ENCODE measurements at places on chromosomes 6 and 20.

DNA sequence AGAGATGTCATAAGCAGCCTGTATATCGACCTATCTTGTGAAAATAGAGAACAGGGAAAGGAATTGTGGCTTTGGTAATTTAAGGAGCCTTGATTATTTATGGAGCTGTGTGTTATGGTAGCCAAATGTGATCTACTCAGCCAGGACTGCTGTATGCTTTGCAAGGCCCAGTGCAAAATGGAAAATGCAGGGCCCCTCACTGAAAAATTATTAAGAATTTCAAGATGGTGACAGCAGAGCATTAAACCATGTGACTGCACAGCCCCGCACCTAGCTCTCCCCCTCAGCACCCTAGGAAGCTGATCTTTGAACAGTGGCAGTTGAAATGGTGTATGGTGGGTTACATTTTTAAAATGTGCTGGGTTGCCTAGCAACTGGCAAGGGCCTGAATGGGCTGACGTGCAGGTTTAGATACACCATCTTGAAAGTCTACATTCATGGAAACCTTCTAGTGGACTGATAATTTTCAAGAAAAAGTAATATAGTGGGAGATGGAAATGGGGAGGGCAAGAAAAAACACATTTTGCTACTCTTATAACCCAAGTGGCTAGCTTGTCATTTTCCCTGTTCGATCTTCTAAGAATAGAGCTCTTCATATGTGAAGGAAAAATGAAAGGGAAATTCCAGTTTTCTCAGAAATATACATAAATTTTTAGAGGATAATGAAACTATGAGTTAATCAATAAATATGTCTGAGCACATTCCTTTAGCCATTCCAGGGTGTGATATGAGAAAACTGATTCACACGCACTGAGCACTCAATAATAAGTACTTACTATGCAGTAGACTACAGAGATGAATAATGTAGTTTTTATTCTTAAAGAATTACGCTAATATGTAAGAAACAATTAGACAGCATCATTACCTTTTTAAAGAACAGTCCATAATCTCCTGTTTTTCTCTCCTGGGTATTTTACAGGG lies 208.0 kb downstream of the ARHGAP18 start:
- DNase-seq = no peak

GRCh38 chr6:12245763-12246718 lies 44.1 kb upstream of the EDN1 start:
- no peak for DNase-seq

- no peak for DNase-seq
Measured at GRCh38 chr20:21147593-21147992, 21.7 kb downstream of the KIZ start.

- DNase-seq = no peak
Measured at GRCh38 chr20:48673507-48673906, 154.3 kb downstream of the PREX1 start.

DNA sequence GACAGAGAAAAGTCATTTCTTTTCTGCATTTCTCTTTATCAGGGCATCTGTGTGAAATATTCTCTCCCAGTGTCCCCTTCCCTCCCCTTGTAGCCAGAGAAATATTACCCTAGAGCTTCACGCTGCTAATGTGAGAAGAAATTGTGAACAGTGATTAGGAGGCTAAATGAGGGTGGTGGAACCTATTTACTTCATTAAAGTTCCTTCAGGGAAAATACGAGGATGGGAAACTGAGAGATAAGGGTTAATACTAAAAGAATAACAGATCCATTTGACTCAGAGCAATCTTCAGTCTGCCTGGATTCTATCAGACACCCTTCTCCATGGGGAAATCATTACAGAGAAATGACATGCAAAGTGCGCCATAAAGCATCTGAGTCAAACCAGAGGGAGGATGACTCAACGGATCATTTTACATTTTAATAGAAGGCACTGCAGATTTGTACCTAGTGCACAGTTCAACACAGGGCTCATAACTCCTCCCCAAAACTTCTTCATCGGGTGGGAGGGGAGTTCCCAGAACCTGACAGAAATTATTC lies 131.3 kb downstream of the GJA10 start:
- no peak for DNase-seq

GRCh38 chr6:12666886-12667285 lies 49.7 kb upstream of the PHACTR1 start:
- no peak for DNase-seq

GRCh38 chr6:166441325-166442078 lies 58.8 kb upstream of the MPC1 start:
- DNase-seq = no peak

GRCh38 chr6:136317021-136317694 lies 27.5 kb upstream of the BCLAF1 start:
- DNase-seq = peak; percentile 60

DNA sequence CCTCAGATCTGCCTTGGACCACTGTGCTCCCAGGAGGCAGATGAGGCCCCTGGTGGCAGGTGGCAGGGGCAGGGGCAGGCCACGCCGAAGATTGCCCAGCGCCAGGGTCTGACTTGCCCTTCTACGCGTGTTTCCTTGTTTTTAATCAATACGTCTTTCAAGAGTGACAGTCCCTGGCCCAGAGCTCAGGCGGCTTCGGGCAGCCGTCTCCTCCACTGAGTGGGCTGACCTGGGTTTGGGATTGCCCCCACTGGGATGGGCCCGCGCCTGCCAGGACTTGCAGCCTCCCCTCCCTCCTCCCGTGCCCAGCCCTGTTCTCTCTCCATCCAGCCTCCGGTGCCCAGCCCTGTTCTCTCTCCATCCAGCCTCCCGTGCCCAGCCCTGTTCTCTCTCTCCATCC lies 21.2 kb downstream of the FRMD1 start:
- no peak for DNase-seq

DNA sequence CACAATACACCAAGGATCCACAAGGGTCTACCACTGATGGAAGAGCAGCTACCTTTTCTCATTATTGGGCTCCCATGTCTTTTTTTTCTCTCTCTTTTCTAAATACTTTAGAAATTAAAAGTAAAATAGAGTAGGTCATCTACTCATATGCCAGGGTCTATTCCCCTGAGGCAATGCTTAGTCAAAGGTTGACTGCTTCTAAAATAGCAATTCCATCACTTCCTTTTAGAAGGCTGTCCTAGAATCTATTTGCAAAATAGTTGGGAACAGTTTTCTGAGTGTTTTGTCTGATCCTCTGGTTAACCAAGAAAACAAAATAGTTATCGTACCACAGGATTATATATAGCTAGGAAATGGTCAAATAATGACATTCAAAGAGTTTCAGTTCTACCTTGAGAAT lies 174.1 kb downstream of the COL21A1 start:
- DNase-seq = no peak

DNA sequence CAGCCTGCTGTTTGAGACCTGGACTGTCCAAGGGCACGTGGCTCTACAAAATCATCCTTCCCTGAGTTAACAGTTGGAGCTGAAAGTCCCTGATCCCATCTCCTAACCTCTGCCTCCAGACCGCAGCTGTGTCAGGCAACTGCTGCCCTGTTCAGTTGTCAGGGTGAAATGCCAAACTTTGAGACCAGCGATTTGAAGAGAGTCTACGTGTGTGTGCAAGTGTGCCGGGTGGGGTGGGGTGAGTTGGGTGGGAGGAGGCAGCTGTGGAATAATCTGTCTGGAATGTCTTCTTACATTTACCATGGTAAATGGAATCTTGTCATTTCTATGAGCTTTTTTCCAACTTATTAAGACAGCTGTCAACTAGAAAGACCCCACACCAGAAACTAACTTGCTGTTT lies 81.0 kb upstream of the FAM8A1 start:
- no peak for DNase-seq

GRCh38 chr6:80792151-80792550 lies 685.7 kb downstream of the BCKDHB start:
- DNase-seq = no peak

DNA sequence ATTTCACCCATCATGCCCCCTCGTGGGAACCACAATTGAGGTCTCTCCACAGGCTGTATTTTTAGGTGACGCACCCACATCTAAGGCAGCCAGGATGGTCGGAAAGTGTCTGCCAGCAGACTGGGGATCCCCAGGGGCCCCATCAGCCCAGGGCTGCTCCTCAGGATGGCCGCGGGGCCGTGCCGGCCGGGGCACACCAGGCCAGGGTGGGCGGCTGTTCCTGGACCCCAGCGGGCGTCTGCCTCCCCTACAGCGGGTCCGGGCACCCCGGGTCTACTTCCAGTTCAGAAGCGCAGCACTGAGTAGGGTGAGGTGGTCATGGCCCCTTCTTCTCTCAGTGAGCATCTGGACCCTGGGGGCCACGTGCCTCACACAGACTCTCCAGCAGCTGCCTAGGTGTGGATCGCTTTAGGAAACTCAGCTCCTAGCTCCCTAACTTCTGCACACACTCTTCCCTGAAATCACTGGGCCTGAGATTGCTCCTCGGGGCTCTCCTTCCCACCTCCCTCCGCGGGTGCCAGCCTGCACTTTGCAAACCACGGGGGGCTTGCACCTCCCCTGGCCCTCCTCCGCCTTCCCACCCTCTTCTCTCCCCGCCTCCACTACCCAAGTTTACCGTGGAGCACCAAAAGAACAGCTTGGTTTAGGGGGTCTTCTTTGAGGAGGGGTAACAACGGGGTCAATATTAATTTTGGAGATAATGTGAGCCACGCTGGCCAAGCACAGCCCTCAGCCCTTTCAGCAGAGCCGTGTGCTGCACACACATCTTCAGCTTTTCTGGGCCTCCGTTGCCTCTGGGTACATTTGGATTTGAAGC lies 14.2 kb upstream of the FOXC1 start:
- DNase-seq = no peak

DNA sequence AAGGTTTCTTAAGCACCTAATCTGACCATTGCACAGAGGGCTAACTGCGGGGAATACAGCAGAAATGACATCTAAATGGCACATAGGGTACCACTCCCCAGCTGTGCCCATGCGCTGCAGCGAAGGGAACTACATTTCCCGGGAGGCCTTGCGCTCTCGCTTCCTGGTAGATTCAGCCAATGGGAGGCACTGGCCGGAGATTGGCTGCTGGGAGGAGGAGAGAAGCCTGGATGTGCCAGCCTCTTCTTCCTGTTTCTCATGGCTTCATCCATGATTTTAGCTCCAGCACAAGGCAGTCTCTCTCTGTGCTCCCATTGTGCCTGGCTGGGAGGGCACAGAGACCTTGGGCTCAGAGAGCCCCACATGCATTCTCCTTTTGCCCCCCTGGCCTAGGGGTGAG lies 101.7 kb upstream of the FOXA2 start:
- DNase-seq = no peak

DNA sequence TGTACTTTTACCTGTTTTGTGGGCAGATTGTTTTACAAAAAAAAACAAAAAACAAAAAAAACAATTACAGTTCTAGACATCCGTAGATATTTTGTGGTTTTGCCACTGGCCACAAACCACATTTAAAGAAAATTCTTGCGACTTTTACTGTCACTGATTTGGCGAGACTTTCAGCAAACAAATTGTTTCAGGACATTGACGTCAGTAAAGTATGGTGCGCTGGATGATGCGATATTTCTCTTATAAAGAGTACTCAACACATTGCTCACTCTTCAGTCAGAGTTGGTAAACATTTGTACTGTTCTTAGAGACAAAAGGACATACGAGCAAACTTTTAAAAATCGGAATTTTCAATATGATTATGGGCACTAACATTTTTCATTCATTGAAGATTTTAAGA lies 229.8 kb downstream of the HAO1 start:
- DNase-seq = no peak

DNA sequence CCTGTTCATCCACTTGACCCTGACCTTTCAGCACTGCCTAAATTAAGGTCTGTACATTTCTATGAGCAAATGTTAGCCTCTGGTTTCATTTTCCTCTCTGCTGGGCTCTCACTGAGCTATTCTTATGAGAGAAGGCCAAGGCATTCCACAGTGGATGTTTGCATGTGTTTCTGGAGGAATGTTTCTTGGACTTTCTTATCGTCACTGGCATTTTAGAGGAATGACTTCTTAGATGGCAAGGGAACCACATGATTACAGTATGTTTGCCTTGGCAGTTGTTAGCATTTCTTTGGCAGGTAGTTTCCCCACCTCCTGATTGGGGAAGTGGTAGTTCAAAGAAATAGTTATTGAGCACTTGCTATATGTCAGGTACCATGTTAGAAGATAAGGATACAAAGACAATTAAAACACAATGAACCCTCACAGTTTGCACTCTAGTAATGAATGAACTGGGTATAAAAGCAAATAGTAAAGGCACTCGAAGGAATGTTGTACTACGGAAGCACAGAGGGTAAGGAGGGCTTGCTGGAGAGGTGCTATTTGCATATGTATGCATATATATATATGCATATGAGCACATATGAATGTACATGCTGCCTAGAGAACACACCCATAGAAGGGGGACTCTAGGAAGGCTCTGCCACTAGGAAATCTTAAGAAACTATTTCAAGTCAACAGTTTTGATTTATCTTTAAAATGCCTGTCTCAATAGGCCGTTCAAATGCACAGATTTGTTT lies 307.4 kb downstream of the EYA4 start:
- DNase-seq = no peak

- no peak for DNase-seq
Measured at GRCh38 chr6:128725271-128726233, 157.4 kb upstream of the LAMA2 start.

- no peak for DNase-seq
Measured at GRCh38 chr6:120186080-120186479, 836.5 kb upstream of the MAN1A1 start.

DNA sequence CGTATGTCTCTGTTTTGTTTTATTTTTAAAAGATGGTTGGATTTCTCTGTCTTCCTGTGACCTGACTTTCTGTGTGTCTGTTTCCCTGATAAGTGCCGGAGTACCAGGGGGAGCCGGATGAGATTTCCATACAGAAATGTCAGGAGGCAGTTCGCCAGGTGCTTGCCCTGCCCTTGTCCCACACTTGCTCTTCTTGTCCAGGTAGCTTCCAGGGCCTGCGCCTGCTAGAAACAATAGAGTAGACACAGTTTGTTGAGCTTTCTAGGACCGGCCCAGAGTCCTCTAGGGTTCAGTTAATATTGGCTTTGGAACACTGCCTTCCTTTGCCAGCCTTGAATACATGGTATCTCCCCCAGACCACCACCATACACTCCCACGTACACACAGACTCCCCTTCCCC lies 3.9 kb downstream of the ITPA start:
- DNase-seq = no peak

- DNase-seq = no peak
Measured at GRCh38 chr6:158047127-158047518, 65.5 kb downstream of the SYNJ2 start.

GRCh38 chr20:346640-347316 lies at the start of gene NRSN2:
NRSN2 (plus strand) TSS chr20:347111; CDS start chr20:349644, 2,533 bp downstream.
- no peak for DNase-seq

DNA sequence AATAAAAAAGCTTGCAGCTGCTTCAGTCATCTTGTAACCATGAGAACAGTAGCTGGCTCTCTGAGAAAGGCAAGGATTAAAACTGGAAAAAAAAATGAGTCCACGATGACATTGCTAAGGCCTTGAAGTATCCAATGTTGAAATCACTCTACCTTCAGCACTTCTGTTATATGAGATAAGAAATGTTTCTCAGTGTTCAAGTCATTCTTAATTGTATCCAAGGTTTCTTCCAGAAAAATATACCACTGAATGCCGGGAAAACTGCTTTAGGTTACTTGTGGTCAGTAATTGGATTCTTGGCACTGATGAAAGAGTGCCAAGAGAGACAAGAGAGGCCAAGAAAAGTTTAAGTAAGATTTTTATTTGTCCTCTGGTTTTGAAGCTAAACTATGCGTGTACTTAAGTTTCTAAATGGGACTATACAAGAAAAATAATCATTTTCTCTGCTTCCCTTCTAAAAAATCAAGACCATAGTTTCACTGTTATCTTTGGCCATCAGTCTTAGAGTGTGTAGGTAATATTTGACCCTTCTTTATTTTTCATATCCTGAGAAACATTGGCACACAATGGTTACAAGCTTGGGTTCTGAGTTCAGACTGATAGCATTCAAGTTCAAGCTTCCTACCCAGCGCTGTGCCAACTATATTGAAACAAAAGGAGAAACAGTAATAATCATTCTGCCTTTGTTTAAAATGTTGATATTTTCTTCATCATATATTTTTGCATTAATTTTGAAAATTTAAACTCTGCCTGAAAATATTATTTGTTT lies 84.6 kb downstream of the TRDN start:
- DNase-seq = no peak
